ENCODE measurements at places on chromosomes 6 and 20. TPM values are rescaled to one million over a fixed set of nuclear protein-coding genes. Genes with fewer than 3 reads are reported as not detected.
A peak's percentile ranks its signal among the peaks of the same experiment; 100 is the strongest.

GRCh38 chr6:105515054-105515453 lies 112.2 kb upstream of the PREP start:
- no peak for DNase-seq

DNA sequence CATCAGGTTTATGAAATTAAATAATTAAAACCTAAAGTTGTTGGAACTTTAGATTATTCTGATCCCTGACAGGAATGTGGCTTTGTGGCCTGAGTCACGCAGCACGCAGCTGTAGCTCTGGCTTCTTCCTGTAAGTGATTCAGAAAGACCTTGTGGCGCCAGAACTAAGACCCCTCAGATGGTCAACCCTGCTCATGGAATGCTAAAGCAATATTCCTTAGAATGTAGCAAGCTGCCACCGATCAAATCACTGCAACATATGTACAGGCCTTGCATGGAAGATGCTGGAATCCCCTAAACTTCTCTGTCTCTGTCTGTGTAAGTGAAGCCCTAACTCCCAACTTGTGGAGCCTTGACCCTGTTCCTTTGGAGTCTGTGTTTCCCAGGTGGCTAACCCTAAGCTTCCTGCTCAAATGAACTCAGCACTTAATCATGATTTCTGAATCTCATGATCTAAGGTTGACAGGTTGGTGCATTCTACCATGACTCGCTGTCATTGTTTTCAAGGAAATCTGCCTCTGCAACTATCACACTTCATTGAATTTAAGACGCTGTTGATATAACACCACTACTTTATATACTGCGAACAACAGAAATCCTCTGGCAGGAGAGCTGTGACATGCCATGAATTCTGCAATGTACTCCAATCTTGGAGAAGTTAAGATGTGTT lies 111.2 kb upstream of the CST7 start:
- DNase-seq = peak; percentile 50

The RIMS4 gene
- polyA plus RNA-seq = not detected

GRCh38 chr6:148128014-148128730 lies 214.5 kb upstream of the SASH1 start:
- no peak for DNase-seq

DNA sequence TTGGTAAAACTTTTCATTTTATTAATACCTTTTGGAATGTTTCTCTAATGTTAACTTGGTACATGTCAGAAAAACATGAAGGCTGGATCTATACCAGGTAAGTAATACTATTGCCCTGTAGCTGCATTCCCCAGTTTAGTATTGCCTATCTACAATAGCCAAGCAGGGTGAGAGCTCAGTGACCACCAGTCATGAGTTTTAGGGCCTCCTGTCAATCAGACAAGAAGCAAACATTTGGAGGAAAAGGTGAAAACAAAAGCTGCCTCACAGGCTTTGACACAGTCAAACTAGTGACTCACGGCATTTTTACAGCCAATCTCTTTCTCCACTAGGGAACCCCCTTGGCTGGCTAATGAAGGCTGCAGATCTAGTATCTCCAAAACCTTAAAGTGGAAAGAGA lies 9.5 kb upstream of the CDC5L start:
- DNase-seq = no peak

- DNase-seq = peak; percentile 59
These were observed 9.0 kb upstream of the MRPS10 start for GRCh38 chr6:42226645-42227143.

GRCh38 chr6:29045075-29045474 lies at the start of gene OR2W1:
TSS of gene OR2W1 (minus strand) at chr6:29045175. CDS start at chr6:29045175, 0 bp downstream.
- DNase-seq = no peak

The RRAGD gene
- polyA plus RNA-seq = not detected

The COL21A1 gene
- 0.05 TPM for polyA plus RNA-seq

DNA sequence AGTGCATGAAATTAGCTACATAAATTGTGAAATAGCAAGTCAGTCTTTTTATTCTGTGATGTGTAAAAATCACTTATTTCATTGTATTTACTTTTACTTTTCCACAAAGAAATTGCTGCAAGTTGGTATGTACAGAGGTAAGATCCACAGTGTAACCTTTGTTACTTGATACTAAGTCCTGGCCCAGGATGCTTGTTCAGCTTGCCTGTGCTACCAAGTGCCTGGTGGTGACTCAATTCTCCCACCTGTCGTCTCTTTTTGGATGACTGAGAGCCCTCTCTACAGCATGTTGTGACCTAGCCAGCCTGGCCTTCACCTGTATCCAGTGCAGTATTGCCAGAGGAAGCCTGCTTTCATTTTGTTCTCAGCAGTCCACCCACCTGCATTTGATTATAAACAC lies 54.9 kb downstream of the ANKRD6 start:
- DNase-seq = no peak

DNA sequence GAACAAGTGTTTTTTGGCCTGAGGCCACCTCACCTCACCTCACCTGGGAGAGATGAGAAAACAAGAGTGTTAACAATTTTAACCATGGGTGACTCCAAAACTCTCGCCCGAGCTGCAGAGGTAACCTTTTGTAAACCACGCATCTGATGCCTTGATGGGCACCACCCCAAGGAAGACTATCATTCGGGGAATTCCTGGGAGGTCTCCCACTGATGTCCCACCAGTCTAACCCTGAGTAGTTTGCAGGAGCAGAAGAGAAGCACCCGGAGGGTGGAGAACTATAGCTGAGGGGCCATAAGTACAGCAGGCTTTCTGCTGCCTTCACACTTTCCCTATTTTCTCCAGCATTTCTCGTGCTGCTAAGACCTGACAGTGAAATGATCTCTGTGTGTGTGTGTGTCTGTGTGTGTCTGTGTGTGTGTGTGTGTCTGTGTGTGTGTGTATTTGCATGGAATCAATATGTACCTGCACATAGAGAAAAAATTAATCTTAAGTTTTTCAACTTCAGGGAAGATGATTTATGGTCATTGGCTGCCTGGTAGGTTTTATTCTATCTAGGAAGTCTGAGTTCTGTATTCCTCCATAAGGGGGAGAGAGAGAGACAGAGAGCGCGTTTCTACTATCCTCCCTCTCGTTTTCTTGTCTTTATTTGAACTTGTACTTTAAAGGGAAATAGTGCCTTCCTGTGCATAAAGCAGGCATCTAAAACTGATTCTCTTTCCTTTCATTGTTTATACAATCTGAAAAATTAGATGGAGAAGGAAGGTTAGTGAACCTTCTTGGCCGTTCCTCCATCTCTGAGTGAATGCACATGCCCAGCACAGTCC lies 75.8 kb downstream of the CAP2 start:
- no peak for DNase-seq

- no peak for DNase-seq
These were observed 131.4 kb downstream of the BMP2 start for GRCh38 chr20:6898928-6899327.

Measured in IMR-90 (cell line).